ENCODE measurements at places on chromosomes 7 and 10.

DNA sequence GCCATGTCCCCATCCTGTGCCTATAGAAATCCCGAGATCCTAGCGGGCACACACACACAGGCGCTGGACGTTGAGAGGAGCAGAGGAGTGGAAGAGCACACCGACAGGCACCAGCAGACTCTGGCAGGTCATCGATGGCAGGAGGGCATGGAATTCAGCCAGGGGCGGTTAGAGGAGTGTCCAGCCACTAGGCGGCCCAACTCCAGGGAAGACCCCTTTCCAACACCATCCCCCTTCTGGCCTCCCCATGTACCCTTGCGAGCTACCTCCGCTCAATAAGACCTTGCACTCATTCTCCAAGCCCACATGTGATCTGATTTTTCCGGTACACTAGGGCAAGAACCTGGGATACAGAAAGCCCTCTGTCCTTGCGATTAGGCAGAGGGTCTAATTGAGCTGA, 356.0 kb upstream of the DPP6 start:
- no peak for DNase-seq

DNA sequence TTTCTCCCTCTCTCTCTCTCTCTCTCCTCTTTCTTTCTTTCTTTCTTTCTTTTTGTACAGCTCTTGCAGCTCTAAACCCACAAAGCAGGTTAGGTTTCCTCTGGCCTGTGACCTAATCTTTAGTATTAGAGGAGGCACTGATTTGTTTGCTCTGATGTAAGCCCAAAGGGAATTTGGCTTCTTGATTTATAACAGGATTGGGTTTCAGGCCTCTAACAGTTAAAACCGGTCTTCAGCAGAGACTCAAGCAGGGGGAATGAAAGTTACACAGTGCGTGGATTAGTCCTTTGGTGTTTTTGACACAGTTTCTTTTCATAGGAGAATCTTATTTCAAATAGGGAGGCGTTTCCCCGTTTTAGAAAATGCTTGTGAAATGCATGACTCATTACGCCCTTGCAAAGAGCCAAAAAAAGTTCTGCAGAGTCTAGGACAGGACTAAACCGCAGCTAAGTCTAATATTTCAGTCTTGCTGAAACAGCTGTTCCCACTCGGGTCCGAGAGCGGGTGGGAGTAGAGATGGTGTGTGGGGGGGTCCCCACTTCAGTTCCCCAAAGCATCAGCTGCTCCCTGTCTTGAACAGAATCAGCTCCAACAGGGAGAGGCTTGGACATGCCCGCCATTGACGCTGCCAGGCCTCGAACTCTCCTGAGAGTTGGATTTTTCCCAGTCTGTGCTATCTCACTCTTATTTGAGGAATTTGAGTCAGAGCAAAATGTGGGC, 296.5 kb upstream of the PITRM1 start:
- DNase-seq = no peak

- no peak for DNase-seq
Observed at GRCh38 chr10:45374350-45375052, 485 bp downstream of the ALOX5 start.

- DNase-seq = no peak
Observed at GRCh38 chr10:16606421-16606820, 84.7 kb upstream of the C1QL3 start.

DNA sequence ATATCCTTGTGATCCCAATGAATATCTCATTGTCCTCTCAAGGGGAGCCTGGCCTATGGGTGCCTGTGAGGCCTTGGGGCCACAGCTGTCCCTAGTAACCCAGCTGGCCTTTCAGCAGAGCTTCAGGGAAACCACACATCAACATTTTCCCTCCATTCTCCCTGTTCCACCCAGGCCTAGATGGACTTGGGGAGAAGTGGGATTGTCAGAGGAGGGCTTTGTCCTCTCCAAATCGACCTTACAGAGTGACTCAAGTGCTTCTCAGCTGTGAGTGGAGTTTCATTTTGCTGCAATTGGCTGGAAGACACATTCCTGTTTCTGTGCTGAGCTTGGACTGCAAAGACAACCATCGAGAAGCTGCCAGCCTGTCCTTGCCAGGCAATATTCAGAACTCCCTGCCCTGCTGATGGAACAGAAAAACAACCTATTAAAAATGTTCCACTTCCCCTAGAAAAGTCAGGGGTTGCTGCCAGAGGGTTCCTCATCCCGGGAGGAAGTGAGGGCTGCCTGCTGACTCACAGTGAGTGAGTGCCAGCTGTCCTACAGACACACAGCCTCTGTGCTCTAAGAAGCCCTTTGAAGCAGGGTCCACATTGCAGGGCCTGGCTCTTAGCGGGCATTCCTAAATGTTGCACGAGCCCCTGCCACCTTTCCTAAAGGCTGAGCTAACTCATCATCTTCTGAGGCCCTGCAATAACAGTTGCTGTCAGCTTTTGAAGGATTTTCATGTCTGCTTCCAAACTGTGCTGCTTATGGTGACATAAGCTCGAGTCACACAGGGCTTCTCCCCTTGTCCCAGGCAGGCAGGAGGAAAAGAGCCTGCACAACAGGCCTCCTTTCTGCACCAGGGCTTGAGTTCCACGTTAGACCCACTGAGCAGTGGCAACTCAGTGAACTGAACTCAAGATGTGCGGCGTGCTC, 20.5 kb downstream of the STRA8 start:
- no peak for DNase-seq

DNA sequence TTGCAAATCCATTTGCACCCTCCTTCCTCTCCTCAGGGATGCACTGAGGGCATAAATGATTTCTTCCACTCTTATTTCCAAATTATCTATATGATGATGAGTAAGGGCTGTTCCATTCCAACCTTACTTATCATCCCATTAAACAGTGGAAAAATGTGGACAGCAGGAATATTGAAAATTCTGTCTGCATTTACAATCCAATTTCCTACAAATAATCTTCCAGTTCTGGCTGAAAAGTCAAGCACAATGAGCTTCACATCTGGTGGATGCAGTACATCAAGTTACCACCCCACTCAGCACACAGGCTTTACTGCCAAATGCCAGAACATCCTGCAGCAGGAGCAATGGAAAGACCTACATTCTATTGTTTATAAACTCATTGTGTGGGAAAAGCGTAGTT, 345.0 kb upstream of the STEAP1 start:
- no peak for DNase-seq

- DNase-seq = no peak
Observed at GRCh38 chr7:35529713-35530112, 165.2 kb downstream of the HERPUD2 start.

GRCh38 chr10:29304264-29304994, 15.6 kb downstream of the LYZL1 start:
- no peak for DNase-seq
